ENCODE measurements at places on chromosomes 5 and 9. TPM values are rescaled to one million over a fixed set of nuclear protein-coding genes. Genes with fewer than 3 reads are reported as not detected.

- no peak for DNase-seq
These were observed 101.6 kb upstream of the SPRY4 start for GRCh38 chr5:142426129-142427014.

- DNase-seq, result no peak
These were observed 6.4 kb upstream of the CCL28 start for GRCh38 chr5:43418561-43418960.

GRCh38 chr5:106415541-106415940 lies 1255.2 kb downstream of the EFNA5 start:
- no peak for DNase-seq

- no peak for DNase-seq
These were observed 345.7 kb downstream of the TLE4 start for GRCh38 chr9:79917421-79917820.

DNA sequence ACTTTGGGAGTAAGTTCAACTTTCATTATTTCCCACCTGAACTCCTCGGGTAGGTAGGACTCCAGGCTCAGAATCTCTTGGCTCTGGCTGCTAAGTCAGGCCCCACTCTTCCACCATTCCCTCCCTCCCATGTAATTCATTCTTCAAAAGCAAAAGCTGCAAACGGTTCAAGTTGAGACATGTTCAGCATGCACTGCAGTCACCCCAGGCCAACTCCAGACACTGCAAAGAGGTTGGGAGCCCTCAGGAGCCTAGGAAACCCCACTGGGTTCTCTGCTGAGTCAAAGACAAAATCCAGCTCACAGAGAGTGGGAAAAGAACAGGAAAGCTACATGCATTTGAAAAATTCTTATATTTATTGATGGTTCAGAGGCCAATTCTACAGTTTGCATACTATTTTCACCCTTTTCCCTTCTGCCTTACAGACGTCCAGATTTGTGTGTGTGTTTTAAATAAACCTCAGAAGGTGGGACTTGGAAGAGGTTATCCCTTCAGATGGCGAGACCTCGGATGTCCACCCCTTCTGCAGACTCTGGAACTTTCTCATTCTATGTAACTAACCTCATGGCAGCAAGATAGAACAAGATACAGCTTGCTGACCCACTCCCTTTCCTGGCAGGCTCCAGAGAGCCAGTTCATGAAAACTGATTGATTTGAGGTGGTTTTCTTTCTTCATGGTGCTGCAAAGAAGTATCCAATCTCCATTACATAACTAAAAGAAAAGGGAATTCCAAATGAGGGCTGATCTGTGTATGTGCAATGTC lies 65.7 kb upstream of the EQTN start:
- DNase-seq, result no peak

DNA sequence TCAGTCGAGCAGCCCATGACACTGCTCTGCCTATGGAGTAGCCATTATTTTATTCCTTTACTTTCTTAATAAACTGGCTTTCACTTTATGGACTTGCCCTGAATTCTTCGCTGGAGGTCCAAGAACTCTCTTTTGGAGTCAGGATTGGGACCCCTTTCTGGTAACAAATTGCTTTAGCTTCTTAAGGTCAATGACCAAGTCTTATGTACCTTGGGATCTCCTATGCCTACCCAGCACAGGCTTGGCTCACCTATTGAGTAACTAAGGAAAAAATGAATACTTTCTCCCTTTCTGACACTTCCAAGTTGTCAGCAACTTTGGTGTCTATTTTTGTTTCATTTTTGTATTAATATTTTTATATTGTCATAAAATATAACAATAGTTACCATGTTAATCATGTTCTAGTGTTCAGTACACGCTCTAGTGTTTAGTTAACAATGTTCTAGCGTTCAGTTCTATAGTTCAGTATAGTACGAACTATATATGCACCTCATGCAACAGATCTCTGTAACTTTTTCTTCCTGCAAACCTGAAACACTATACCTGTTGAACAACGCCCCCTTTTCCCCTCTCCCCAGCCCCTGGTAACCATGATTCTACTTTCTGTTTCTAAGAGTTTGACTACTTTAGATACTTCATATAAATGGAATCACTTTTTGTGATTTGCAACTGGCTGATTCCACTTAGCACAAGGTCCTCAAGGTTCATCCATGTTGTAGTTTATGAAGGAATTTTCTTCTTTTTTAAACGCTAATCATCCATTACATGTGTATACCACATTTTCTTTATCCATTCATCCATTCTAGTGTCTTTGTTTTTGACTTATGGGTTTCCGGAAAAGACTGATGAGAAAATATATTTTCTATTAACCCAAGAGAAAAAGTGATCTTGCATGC lies 1.8 kb upstream of the RHOBTB3 start:
- DNase-seq, result no peak

SPATA31D4 gene
- total RNA-seq, result not detected

EPB41L4A gene
- 3.9 TPM for total RNA-seq

FBN2 gene
- 303 TPM for total RNA-seq
